Amniotic epithelial cell (primary cell): ENCODE measurements at places on chromosomes 6 and 20.

- DNase-seq, result peak; percentile 81
These were observed 2.6 kb downstream of the GJA1 start for GRCh38 chr6:121437851-121438651.

DNA sequence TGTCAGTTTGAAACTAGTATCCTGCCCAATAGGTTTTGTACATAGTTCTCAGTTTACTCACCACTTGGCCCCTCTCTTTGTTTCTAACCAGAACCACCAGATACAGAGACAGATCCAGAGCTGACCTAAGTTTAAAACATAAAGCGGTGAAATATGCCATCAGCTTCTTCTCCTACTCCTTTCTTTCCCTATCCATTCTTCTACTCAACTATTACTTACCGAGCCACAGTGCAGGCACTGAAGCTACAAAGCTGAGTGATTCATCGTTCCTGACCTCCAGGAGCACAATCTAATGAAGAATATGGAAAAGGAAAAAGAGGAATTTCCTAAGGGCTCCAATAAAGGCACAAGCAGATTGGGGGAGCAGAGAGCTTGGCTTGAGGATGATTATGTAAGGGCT lies 286.0 kb downstream of the FOXC1 start:
- no peak for DNase-seq

DNA sequence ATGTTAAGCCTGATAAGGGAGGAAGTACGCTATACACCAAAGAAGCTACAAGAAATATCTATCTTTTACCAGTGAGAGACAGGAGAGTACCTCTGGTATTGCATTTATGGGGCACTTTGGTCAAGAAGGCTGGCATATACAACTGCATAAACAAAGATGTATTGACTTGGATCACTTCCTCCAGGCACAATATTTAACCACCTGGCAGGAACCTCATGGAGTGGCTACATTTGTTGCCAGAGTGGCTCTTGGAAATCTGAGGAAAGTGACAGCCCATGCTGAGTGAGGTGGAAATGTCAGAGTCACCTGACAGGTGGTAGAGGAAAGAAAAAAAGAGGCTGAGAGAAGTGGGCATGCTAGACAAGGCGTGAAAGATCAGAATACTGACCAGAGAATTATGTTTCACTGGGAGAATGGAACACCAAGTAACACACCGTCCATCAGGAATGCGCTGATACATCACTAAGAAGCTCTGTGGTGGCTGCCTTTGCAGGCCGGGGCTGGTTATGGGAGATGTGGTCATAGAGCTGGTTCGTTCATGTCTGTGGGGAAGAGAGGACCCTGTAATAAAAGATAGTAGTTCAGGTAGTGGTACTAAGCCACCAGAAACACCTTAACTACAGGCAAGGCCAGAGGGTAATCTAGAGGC lies 61.4 kb upstream of the UFL1 start:
- DNase-seq, result no peak

DNA sequence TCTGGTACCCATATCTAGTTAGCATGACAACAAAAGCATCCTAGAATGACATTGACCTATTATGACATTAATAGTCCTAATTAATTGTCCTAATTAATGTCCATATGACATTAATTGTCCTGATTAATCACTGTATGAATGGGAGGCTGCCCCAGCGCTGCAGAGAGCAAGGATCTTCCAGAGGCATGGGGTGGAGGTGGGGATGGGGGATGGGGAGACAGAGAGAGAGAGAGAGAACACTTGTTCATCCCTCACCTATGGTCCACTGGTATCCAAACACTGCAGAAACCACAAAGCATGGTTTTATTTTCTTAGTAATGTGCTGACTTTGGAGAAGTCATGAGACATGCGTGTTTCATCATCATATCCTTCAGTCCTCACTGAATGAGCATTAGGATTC lies 235.1 kb downstream of the FNDC1 start:
- no peak for DNase-seq

DNA sequence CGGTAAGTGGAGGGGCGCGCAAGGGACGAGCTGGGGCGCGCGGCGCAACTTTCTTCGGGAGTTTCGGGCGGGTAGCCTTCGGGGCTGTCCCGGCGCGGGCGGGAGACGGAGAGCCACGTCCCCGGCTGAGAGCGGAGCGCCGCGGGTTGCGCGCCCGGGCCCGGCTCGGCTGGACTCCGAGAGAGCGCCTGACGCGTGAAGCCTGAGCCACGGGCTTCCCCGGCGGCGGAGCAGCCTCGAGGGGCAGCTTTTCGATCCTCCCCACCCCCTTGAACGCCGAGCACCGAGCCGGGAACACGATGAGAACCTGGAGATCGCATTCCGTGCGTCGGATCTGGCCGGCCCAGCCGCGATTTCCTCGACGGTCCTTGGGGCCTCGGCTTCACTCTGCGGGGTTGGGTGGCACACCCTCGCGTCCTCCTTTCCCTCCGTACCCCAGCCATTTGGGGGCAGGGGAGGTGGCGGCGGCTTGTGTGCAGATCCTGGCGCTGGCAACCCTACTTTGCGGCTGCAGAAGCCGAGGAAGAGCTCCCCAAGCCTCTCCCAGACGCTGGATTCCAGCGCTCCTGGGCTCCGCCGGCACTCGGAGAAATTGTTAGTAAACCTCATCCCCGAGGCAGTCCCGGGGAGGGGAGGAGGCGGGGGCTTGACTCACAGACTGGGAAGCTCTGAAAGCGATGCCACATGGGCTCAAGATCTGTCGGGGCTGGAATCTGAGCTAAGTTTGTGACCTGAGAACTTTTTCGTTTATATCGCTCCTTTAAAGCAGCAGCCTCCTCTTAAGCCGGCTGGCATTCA lies 572 bp downstream of the DSE start:
- DNase-seq, result peak; percentile 91

- peak; percentile 75 for DNase-seq
These were observed 90.7 kb upstream of the SASH1 start for GRCh38 chr6:148251891-148252290.

DNA sequence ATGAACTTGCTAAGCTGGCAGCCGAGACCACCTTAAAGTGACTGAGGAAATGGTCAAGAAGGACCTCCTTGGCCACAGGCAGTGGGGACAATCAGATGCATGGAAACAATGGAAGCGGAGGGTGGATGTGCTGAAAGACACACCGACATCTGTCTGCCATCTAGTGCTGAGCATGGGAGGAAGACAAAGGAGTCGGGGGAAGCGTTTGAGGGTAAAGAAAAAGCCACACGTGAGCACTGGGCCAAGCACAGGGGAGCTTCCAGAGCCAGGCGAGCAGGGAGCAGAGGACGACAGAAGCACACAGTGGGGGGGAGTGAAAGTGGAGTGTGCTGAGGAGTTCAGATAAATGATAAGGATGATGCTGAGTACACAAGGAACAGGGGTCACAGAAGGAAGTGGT lies 367.8 kb downstream of the ZFAND3 start:
- no peak for DNase-seq

GRCh38 chr6:27966044-27966443 lies 9.0 kb downstream of the OR2B6 start:
- no peak for DNase-seq

GRCh38 chr6:111423960-111424846 lies 58.8 kb downstream of the REV3L start:
- peak; percentile 14 for DNase-seq

- DNase-seq, result no peak
These were observed 16.2 kb downstream of the CST7 start for GRCh38 chr20:24965065-24965919.

DNA sequence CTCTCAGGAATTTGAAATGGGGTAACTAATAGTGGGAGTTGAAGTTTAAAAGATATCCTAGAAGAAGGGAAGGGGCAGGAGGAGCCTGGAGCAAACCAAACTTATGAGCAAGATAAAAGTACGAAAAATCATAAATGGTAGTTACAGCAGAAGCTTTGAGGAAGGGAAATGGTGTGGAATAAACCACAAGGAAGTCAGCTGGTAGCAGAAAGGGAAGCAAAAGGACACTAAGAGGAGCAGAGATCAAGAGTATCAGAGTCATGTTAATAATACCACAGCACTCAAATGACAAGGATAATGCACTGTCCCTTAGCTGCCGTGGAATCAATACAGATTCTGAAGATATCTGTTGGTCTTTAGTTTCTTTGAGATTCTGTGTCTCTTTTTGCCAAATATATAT lies 44.9 kb upstream of the CCDC28A start:
- DNase-seq, result no peak

GRCh38 chr6:111725446-111726112 lies 119.9 kb upstream of the TRAF3IP2 start:
- no peak for DNase-seq

GRCh38 chr20:37559312-37560027 lies 31.8 kb upstream of the BLCAP start:
- DNase-seq, result no peak

DNA sequence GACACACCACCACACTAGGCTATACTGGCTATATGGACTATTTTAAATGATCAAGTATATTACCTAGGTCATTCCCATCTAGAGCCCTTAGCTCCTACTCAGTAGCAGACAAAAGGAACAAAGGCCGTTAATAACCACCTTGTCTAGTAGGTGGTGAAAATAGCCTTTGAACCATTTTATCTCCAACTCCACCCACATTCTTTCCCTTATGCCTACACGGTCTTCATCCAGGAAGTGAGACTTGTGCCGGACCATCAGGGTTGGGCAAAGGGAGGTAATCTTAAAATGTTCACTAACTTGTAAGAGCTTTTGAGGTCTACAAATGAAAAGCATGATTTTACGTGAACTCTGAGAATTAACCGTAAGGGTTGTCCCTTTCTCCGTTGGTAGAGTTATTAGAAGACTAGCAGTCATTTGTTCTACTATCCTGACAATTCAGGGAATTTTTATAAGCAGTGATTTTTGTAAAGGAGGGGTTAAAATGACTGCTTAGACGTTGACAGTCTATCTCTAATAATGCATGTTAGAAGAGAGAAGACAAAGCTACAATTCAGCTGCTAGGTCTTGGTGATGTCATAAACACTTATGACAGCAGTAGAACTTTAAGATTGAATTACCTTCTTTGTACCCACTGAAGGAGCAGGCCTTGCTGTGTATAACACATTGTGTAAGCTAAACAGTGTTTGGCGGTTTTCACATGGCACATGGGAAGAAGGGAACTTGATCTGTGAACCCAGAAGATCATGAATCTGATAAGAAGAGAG lies 371.8 kb upstream of the JAG1 start:
- DNase-seq, result no peak

DNA sequence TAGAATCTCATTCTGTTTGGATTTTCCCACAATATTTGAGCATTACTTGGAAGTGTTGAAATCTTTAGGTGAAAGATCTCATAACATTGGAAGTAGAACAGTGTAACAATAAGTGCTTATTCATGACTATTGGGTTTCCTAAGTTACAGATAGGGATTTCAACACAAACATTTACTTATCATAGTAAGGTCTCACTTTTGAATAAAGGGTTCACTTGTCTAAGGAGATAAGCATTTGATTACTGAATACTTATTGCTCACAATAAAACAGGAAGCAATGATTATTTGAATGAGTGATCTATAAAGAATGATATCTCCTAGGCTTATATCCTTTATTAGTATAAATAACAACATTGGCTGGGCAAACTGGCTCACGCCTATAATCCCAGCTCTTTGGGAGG lies 14.8 kb downstream of the DDX43 start:
- no peak for DNase-seq

GRCh38 chr6:112831022-112831421 lies 483.9 kb downstream of the RFPL4B start:
- DNase-seq, result peak; percentile 3

DNA sequence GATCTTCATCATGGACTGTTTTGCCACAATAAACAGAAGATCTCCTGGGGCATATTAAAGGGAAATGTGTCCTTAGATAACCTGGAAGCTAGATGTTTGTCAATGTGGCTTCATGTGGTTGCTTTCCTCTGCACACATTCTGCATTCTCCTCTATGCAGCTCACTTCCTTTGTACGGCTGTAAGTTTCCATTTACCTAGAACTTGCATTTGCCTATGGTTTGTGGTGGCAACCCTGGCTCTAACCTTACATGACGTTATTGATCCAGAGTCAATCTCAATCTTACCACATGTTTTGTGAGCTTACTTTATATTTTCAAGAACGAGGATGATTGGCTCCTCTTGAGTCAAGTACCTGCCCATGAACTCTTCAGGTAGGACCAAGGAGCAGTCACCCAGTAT lies 863.1 kb downstream of the MAFB start:
- DNase-seq, result no peak

DNA sequence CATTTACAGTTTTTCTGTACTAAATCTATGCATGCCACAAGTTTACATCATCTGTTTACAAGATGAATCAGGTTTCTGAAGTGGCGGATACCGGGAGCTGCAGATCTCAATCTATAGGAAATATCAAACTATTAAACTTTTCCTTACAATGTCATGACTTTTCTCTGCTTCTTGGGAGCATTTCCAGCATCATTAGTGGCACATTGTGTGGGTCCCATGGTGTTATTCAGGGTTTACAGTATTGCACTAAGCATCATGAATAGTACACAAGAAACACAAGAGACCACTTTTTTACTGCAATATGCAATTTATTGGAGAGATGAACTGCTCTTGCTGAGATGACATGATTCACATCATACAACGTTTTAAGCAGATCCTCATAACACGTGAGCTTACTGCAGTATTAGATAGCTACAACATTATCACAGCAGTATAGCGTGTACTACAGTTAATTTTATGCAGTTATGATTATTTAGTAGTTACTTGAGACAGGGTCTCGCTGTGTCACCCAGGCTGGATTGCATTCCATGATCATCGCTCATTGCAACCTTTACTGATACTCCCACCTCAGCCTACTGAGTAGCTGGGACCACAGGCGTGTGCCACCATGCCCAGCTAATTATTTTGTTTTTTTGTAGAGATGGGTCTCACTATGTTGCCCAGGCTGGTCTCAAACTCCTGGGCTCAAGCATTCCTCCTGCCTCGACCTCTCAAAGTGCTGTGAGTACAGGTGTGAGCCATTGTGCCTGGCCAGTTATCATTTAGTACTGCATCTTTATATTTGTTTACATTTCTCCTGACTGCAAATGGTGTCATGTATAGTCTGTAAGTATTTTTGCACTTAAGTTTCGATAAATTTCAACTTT lies 18.4 kb downstream of the BLTP3A start:
- DNase-seq, result no peak

GRCh38 chr6:118705544-118706491 lies 54.4 kb upstream of the CEP85L start:
- DNase-seq, result peak; percentile 89

- DNase-seq, result peak; percentile 60
These were observed 350.4 kb downstream of the TENT5A start for GRCh38 chr6:81401970-81402690.

DNA sequence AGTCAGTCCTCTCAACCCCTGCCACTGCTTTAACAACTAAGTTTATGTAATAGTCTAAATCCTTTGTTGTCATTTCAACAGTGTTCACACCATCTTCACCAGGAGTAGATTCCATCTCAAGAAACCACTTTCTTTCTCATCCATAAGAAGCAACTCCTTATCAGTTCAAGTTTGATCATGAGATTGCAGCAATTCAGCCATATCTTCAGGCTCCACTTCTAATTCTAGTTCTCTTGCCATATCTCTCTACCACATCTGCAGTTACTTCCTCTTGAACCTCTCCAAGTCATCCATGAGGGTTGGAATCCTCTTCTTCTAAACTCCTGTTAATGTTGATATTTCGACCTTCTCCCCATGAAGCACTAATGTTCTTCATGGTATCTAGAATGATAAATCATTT lies 57.9 kb upstream of the FOXO3 start:
- DNase-seq, result no peak

GRCh38 chr6:156686301-156686994 lies 90.7 kb upstream of the ARID1B start:
- DNase-seq, result peak; percentile 70

GRCh38 chr6:169457762-169458161 lies 204.1 kb upstream of the THBS2 start:
- DNase-seq, result no peak

- DNase-seq, result no peak
These were observed 38.4 kb downstream of the LCA5 start for GRCh38 chr6:79498842-79499241.

GRCh38 chr6:41573985-41574384 lies 27.8 kb downstream of the FOXP4 start:
- no peak for DNase-seq
